CD4-positive, alpha-beta memory T cell (primary cell): ENCODE measurements at places on chromosomes 2 and 18.

DNA sequence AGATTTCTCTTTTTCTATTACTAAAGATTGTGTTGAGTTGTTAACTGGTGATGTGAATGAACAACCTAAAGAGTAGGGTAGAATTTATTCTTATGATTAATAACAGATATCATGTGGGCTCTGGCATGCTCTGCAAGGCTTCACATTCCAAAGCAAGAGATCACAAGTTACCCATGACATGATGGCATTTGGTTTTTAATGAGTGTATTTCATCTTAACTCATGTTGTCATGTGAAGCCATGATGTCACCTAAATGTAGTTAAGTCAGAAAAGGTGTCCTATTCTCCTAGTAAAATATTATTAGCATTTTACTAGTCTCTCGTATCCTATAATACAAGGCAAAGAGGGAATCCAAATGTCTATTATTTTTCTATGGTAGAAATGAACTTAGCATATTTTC is 678.0 kb downstream of the ARHGAP15 start:
- DNase-seq, result no peak

GRCh38 chr2:205171261-205171940 is 510.9 kb upstream of the NRP2 start:
- no peak for DNase-seq

GRCh38 chr18:9961041-9961440 is 47.2 kb downstream of the VAPA start:
- DNase-seq, result no peak

DNA sequence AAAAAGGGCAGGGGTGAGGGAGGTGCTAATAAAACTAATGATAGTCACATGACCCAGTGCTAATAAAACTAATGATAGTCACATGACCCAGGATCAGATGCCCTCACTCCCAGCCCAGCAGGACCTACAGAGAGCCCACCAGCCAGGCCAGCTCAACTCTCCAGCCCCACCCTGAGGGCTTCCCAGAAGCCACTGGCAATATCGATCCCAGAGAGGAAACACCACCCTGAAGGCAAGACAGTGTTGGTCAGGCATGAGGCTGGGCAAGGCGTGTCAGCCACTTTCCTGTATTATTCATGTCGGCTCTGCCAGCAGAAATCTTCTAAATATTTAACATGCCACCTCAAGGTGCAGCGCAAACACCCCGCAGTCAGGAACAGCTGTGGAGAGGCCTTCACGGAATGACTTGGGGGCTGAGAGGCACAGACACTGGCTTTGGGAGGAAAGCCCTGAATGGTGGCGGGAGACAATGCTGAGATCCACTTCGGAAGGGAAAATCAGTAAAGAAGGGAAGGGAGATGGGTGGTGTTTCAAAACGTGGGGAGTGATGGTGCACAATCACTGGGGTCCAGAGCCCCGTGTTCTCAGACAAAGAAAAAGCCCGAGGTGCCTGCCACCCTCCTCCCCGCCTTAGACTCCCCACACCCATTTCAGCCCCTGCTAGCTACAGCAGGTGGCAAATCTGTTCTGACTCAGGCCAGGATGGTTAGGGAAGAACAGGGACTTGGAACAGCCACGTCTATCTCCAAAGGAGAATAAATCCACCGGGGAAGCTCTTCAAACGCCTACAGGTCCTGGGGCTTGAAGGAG is 1.4 kb downstream of the REEP1 start:
- no peak for DNase-seq
